ENCODE measurements at places on chromosomes 4 and X. TPM values are rescaled to one million over a fixed set of nuclear protein-coding genes. Genes with fewer than 3 reads are reported as not detected.

GRCh38 chr4:98618680-98619079, 39.7 kb downstream of the TSPAN5 start:
- no peaks in the 10 kb centered on the region for H3K36me3 ChIP-seq
- no peaks in the 10 kb centered on the region for H3K4me1 ChIP-seq
- no peak overlapping the region for H3K4me3 ChIP-seq
- H3K27me3 ChIP-seq: no peaks in the 10 kb centered on the region
- DNase-seq: no peak

The RTL3 gene
- not detected for polyA plus RNA-seq

DNA sequence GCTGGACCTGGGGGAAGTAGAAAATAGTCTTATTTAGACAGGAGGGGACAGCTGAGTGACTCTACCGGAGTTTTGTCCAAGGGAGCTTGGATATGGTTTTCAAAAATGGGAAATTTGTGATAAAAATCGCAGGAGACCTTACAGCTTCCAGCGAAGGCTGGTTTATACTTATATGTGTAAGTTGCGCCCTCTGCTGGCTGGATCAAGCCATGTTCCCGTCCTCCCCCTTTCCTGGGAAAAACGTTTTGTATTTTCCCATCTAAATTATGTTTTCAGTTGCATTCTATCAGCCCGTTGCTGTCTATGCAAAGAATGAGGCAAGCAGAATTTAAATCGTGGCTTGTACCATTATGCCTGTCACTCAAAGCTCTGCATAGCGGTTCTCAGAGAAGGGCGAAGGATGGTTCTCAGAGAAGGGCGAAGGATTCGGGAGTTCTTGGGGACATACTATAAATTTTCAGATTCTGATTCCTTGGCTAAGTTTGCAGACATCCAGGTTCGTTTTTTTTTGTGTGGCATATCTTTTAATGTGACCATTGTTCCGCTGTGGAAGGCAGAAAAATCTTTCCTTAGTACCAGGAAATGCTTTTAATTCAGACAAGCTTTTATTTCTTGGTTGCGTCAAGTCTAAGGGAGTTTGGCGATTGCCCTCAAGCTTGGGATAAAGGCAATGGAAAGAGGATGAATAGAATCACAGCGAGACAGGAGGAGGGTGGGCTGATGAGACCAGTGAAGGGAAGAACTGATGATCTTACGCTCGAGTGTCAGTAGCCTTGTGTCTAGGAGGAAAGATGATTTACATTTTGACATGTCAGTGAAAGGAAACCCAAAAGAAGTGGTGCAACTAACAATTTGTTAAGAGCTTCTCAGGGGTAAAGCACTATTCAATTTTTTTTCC, 128.5 kb upstream of the ARX start:
- no peaks in the 10 kb centered on the region for H3K4me1 ChIP-seq
- no peaks in the 10 kb centered on the region for H3K27me3 ChIP-seq
- no peak overlapping the region for H3K27ac ChIP-seq

DNA sequence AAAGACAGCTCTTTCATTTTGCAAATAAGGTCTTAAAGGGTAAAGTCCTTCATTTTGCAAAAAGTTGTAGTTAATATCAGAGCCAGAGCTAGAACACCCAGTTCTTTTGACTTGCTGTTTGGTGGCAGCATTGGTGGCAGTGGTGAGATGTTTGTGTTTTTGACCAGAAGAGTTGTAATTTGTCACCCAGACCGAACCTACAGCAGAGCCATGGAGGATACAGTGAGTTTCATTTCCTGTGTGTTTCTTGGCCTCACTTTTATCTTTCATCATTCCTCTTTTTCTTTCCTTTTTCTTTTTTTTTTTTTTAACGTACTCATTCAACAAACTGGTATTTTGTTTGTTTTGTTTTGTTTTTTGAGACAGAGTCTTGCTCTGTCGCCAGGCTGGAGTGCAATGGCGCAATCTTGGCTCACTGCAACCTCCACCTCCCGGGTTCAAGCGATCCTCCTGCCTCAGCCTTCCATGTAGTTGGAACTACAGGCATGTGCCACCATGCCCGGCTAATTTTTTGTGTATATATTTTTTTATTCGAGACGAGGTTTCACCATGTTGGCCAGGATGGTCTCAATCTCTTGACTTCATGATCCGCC, 116.4 kb downstream of the AFF1 start:
- H3K36me3 ChIP-seq: peaks cover 8% of the 10 kb centered on the region
- no peak overlapping the region for H3K27ac ChIP-seq
- H3K4me3 ChIP-seq: no peak overlapping the region
- DNase-seq: no peak
- H3K27me3 ChIP-seq: no peaks in the 10 kb centered on the region

The ETNPPL gene
- not detected for polyA plus RNA-seq

DNA sequence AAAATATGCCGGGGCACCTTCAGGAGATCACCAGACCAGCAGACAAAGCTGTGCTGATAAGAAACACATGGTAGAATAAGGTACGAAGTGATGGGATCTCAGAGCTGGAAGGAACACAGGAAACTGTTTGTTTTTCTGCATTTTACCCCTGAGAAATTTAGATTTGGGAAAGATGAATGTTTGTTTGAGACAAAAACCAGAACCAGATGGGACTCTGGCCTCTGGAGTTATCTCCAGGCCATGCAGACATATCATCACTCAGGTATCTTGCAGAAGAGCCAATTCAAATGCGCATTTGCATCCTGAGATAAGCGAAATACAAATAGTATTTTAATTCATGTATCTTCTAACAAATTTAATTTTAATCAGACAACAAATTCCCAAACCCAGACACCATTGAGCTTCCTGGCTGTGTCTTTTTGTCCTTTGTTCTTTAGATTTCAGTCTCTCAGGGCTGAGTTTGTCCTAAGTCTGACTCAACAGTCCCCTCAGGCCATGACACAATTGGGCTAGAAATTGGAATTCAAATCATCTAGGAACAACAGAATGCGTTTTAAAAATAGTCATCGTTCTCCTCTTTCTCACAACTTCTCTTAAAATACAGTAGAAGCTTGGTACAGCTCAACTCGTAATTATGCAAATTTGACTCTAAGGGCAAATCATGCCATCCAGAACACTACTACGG, 159.0 kb downstream of the PACRGL start:
- H3K27me3 ChIP-seq: no peaks in the 10 kb centered on the region
- no peak overlapping the region for H3K27ac ChIP-seq

The SUPT20HL1 gene
- 0.10 TPM for polyA plus RNA-seq

GRCh38 chr4:109870061-109870460, 22.2 kb downstream of the LRIT3 start:
- no peaks in the 10 kb centered on the region for H3K27me3 ChIP-seq
- no peak for DNase-seq
- H3K4me3 ChIP-seq: no peak overlapping the region
- no peaks in the 10 kb centered on the region for H3K36me3 ChIP-seq
- no peak overlapping the region for H3K27ac ChIP-seq

DNA sequence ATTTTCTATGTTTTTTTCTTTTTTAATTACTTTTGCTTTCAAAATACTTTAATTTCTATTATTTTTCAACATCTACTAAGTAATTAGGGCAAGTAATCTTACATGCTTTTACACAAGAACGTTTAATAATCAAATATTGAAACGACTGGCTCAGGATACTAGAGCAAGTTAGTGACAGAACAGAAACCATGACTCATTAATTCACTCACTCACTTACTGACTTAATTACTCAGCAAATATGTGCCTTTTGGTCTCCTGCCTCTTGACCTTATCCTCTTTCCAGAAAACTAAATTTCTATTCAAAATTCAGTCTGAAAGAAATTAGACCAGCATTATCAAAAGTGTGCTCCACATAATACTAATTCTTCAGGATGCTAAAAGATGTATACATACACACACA, 314.9 kb upstream of the TEX13C start:
- H3K27me3 ChIP-seq: no peaks in the 10 kb centered on the region
- DNase-seq: no peak
- H3K36me3 ChIP-seq: no peaks in the 10 kb centered on the region
- H3K27ac ChIP-seq: no peak overlapping the region
- no peaks in the 10 kb centered on the region for H3K4me1 ChIP-seq
- no peak overlapping the region for H3K4me3 ChIP-seq

GRCh38 chrX:9440116-9440844, 24.6 kb upstream of the TBL1X start:
- no peaks in the 10 kb centered on the region for H3K27me3 ChIP-seq
- DNase-seq: no peak
- no peaks in the 10 kb centered on the region for H3K4me1 ChIP-seq
- H3K27ac ChIP-seq: no peak overlapping the region

- no peaks in the 10 kb centered on the region for H3K27me3 ChIP-seq
- no peak overlapping the region for H3K4me3 ChIP-seq
- H3K4me1 ChIP-seq: peaks cover 21% of the 10 kb centered on the region
Observed at GRCh38 chrX:40061871-40062524, 35.8 kb downstream of the BCOR start.

DNA sequence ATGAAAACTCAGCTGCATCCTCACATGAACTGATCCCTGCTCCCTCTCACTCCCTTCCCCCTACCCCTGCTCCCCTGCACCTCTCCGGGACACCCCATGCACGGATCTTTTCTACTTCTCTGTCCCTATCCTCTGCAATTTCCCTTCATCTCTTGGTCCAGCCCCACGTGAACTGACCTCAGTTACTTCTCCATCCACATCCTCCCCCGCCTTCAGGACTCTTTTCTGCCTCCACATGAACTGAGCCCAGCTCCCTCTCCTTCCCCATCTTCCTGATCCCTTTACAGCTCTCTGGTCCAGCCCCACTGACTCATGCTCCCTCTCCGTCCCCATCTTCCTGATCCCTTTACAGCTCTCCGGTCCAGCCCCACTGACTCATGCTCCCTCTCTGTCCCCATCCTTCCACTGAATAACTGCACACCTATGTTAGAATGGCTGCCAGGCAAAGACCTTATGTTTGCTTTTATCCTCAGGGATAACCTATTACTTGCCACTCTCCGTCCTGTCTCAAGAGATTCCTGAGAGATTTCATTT, 5.6 kb downstream of the CETN2 start:
- H3K4me1 ChIP-seq: peaks cover 3% of the 10 kb centered on the region
- no peak overlapping the region for H3K27ac ChIP-seq
- H3K36me3 ChIP-seq: no peaks in the 10 kb centered on the region

DNA sequence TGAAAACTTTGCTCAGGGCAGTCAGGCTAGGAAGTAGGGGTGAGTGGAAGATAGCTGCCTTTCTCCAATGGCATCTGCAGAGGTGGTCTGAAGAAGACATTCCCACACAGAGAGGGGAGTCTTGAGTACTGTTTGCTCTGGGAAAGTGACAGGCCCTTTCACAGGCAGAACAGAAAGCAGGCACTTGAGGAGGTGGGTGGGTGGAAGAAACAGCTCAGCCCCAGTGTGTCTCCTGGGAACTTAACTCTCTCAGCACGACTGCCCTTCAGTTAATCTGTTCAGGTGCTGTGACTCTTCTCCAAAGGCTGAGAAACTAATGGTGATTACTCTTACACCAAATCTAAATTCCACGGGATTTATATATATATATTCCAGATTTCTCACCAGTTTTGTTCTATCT, 28.3 kb downstream of the ENOPH1 start:
- no peaks in the 10 kb centered on the region for H3K4me1 ChIP-seq
- no peak overlapping the region for H3K27ac ChIP-seq
- H3K4me3 ChIP-seq: no peak overlapping the region
- no peak for DNase-seq
- H3K36me3 ChIP-seq: peaks cover 30% of the 10 kb centered on the region

DNA sequence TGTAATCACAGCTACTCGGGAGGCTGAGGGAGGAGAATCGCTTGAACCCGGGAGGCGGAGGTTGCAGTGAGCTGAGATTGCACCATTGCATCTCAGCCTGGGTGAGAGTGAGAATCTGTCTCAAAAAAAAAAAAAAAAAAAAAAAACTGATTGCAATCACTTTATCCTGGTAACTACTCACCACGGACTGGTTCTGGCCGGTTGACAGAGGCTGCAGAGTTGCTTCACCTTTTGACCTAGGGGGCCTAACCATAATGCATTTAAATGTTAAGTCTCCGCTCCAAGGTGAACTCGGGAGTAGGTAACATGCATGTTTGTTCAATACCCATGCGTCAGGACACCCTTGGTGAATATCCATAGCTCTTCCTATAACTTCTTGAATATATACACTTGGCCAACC, 1.8 kb downstream of the PPP2R3B start:
- no peak overlapping the region for H3K4me3 ChIP-seq
- peaks cover 6% of the 10 kb centered on the region for H3K4me1 ChIP-seq
- H3K27ac ChIP-seq: no peak overlapping the region

The SULT1E1 gene
- polyA plus RNA-seq: not detected

- no peak for DNase-seq
- no peak overlapping the region for H3K27ac ChIP-seq
- no peaks in the 10 kb centered on the region for H3K36me3 ChIP-seq
- H3K4me3 ChIP-seq: no peak overlapping the region
- H3K4me1 ChIP-seq: no peaks in the 10 kb centered on the region
- H3K27me3 ChIP-seq: no peaks in the 10 kb centered on the region
Observed at GRCh38 chr4:82919386-82919785, 18.9 kb downstream of the THAP9 start.

The SPANXA1 gene
- polyA plus RNA-seq: not detected

The MID2 gene
- 6.8 TPM for polyA plus RNA-seq

The TMSB15B gene
- polyA plus RNA-seq: 4.9 TPM

GRCh38 chr4:165203541-165204461, 3.6 kb upstream of the KLHL2 start:
- H3K4me1 ChIP-seq: peaks cover 29% of the 10 kb centered on the region
- no peak overlapping the region for H3K4me3 ChIP-seq
- no peak for DNase-seq
- no peaks in the 10 kb centered on the region for H3K36me3 ChIP-seq

The VCX gene
- not detected for polyA plus RNA-seq

- no peak for DNase-seq
- no peaks in the 10 kb centered on the region for H3K27me3 ChIP-seq
- H3K4me1 ChIP-seq: no peaks in the 10 kb centered on the region
- H3K36me3 ChIP-seq: no peaks in the 10 kb centered on the region
- no peak overlapping the region for H3K4me3 ChIP-seq
- H3K27ac ChIP-seq: no peak overlapping the region
Observed at GRCh38 chr4:126081336-126081735, 766.6 kb downstream of the FAT4 start.

- H3K36me3 ChIP-seq: no peaks in the 10 kb centered on the region
- H3K4me1 ChIP-seq: no peaks in the 10 kb centered on the region
- H3K4me3 ChIP-seq: no peak overlapping the region
- H3K27me3 ChIP-seq: no peaks in the 10 kb centered on the region
- DNase-seq: no peak
Observed at GRCh38 chrX:5876984-5877596, 351.6 kb downstream of the NLGN4X start.

- no peaks in the 10 kb centered on the region for H3K4me1 ChIP-seq
- H3K4me3 ChIP-seq: no peak overlapping the region
- H3K27me3 ChIP-seq: no peaks in the 10 kb centered on the region
- H3K36me3 ChIP-seq: no peaks in the 10 kb centered on the region
Observed at GRCh38 chr4:123438031-123438430, 41.4 kb downstream of the SPRY1 start.

DNA sequence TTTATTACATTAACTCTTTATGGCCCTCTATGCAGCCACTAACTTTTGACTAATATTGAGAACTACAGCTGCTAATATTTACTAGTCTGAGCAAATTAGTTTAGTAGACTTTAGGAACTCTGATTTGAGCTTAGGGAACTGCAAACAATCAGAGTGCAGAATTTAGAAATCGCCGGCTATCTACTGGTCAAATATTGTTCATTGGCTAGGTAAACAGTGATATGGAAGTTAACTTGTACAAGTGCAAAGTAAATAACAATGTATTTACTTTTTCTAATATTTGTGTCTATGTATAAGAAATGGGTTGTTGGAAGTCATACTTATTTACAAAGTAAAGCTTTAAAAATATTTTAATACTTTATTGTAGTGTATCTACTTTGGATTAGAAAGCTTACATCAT, 279.6 kb downstream of the CFAP299 start:
- H3K27me3 ChIP-seq: no peaks in the 10 kb centered on the region
- no peaks in the 10 kb centered on the region for H3K4me1 ChIP-seq
- no peak overlapping the region for H3K4me3 ChIP-seq
- no peak overlapping the region for H3K27ac ChIP-seq
